ENCODE measurements at places on chromosomes 1 and 21.

DNA sequence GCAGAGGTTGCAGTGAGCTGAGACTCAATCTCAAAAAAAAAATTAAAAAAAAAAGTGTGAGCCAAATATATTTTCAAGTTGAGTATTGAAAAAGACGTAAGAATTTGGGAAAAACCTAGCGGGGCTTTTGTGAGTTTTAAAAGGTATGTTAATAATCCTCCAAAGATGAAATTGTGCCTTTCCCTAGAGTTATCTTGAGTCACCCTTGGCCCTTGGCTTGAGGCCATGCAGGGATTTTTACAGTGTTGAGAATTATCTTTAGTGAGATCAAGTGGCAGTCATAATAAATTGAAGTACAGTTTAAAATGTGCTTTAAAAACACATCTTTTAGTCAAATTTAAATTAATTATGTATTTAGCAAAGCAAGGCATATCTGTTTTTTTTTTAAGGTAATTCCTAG is 32.7 kb downstream of the PPP2R5A start:
- no peak for DNase-seq

DNA sequence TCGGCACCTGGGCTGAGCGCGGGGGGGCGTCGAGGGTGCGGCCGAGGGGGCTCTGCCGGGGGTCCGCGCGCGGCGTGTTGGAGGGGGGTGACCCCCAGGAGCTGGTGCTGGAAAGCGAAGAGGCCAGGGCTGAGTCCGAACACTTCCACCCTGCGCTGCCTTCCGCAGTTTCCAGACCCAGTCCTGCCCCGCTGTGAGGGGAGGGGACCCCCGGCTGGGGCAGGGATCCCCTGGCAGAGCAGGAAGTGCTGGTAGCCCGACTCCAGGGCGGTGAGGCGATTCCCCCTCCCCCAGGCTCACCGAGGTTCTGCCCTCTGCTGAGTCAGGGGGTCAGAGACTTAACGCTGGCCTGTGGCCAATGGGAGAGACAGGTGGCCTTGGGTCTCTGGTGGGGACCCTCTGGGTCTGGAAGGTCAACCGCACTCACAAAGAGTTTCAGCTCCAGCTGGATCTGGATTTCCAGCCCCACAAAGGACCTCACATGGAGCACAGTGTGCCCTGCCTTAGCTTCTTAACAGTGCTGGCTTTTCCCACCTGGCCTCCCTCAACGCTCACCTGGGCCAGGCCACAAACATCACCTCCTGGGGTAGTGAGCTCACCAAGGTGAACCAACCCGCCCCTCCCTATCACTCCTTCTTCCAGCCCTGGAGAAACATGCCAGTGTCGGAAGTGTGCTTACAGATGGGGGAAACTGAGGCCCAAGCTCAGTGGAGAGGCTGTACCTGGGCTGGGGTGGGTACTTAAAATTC is 39.8 kb upstream of the SYNC start:
- no peak for DNase-seq

- no peak for DNase-seq
Measured at GRCh38 chr1:222167111-222167510, 380.8 kb downstream of the HHIPL2 start.

- no peak for DNase-seq
Measured at GRCh38 chr1:26994020-26994786, 711 bp downstream of the TRNP1 start.

All from fibroblast of skin of left biceps (primary cell).